ENCODE measurements at places on chromosomes 1 and 21.

- no peak for DNase-seq
Measured at GRCh38 chr1:44103270-44104131, 15.1 kb upstream of the KLF17 start.

- DNase-seq, result no peak
Measured at GRCh38 chr21:27582246-27582947, 615.5 kb upstream of the ADAMTS5 start.

GRCh38 chr1:11918799-11919519, 7.3 kb downstream of the KIAA2013 start:
- peak; percentile 85 for DNase-seq

DNA sequence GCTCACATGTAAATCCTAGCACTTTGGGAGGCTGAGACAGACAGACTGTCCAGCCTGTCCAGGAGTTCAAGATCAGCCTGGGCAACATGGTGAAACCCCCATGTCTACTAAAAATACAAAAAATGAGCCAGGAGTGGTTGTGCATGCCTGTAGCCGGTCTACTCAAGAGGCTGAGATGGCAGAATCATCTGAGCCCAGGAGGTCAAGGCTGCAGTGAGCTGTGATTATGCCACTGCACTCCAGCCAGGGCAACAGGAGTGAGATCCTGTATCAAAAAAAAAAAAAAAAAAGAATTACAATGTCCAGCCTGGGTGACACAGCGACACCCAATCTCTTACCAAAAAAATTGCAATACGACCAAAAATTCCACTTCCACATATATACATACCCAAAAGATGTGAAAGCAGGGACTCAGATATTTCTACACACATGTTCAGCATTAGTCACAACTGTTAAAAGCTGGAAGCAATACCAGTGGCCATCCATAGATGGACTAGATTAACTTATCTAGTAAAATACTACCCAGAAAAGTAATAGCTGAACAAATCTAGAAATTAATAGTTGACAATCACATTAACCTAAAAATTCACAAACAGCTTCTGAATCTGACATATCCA, 49.2 kb downstream of the ASH1L start:
- peak; percentile 59 for DNase-seq

DNA sequence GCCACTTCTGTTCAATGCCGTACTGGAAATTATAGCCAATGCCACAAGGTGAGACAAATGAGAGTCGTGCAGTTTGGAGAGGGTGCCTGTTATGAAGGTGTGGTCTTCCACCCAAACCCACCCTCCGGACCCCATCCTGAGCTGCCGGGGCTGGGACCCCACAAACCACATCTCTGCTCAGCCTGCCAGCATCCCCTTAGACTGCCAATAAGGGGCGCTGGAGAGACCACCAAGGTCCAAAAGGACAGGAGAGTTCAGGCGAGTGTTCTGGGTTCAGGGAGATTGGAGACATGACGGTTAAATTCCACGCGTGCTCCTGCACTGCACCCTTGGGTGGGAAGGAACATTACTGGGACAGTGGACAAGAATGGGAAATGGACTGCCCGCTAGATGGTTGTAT, 48.7 kb upstream of the COL18A1 start:
- no peak for DNase-seq

DNA sequence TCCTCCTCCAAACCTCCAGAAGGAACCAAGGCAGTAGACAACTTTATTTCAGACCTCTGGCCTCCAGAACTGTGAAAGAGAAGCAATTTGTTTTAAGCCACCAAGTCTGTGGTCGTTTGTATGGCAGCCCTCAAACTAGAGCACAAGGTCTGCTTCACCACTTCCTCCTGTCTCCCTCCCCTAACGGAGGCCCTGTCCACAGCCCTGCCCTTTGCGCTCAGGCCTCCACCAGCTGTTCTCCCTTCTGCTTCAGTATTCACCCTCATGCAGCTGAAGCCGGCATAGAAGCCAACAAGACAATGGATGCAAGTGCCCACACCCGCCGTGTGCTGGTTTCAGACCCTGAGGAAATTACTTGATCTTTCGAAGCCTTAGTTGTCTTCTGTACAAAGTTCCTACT, 364.1 kb downstream of the HHAT start:
- no peak for DNase-seq
